Activated T-cell treated with anti-CD3 and anti-CD28 coated beads for 24 hours (primary cell): ENCODE measurements at places on chromosomes 2 and 18.

- DNase-seq = no peak
Observed at GRCh38 chr2:54572636-54573536, 116.8 kb downstream of the SPTBN1 start.

DNA sequence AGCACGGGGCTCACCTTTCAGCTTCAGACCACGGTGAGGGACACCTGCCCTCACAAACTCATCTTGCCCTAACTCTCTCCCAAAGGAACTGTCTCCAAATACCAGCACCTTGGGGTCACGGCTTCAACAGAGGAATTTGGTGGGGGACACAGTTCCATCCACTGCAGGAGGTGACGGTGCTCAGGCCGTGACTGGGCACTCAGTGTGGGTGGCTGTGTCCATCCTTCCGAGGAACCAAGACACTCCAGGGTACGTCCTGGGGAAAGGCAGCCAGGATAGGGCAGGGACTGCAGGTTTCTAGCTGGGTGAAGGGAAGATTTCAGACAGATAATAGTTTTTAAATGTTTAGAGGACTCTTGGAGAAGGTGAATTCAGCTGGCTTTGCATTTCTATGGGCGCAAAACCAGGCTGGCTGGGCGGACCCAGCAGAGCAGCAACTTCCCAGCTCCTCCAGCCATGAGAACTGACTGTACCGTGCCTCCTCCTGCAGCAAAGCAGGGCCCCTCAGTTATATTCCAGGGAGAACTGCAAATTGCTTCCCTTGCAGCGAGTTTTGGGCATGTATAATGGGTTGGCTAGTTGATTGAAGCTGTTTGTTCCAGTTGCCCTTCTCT lies 23.9 kb upstream of the ALLC start:
- no peak for DNase-seq

- DNase-seq = no peak
Observed at GRCh38 chr2:172623249-172623965, 67.5 kb downstream of the PDK1 start.

- DNase-seq = no peak
Observed at GRCh38 chr2:23745726-23746105, 181.2 kb downstream of the ATAD2B start.

GRCh38 chr18:8435376-8435775 lies 173.9 kb upstream of the RAB12 start:
- no peak for DNase-seq

DNA sequence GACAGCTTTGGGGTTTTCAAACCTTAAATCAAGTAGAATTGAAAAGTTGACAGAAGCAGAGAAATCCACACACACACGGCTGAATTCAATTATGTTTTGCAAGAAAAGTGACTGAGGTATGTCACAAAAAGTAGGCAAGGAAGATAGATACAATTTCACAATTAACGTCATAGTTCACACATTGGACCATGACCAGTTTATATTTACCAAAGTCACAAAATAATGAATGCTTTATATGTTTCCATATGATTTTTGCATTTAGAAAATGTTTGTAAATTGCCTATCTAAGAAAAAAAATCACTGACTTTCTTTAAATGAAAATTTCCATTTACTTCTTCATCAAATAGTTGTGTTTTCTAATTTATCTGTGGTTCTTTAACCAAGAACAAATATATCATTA lies 29.4 kb upstream of the ZNF516 start:
- no peak for DNase-seq

DNA sequence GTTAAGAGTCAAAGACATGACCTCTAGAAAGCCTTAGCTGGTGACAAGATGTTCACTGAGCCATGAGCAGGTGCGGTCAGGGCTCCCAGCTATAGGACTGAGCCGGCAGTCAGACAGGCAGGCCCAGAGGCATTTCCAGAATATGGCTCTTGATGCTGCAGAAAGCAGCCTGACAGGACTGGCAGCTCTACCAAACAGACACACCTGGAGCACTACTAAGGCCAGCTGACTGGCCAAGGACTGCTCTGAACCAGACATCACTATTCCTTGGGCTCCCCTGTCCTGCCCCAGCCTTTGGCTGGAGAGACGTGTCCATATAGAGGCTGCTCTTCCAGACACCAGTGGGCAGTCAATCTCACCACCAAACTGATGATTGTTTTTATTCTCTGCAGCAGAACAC lies 98.8 kb downstream of the RIF1 start:
- DNase-seq = no peak

DNA sequence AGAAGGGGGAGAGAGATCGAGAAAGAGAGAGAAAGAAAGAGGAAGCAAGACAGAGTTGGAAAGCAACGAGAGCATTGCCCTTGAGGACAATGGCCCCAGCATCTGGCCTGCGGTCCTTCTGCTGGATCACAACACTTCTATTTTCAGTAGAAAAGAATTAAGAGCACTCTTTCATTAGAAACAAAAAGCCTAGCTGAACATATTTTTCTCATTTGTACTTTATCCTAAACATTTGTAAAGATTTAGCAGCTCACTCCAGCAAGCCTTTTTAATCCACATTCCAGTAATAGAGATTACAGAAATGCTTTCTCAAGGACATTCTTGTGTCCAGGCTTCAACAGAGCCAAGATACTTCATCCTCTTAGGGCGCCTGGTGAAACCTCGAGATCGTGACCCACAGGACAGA lies 31.6 kb upstream of the AFF3 start:
- no peak for DNase-seq

DNA sequence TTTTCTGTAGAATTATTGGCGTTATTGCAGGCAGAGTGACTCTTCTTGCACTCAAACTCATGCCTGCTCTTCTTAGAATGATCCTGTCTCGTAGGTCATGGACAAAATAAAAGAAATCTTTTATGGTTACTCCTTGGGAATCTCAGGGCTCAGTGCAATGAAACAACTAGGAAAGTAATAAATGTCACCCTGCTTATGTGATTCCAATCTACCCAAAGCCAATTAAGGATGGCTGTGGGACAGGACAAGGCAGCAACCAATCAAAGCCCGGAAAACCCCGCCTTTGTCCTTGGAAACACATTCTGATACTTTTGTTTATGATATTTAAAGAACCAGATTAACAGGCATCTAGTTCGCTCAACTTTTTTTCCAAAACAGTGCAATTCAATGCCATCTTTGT lies 53.0 kb downstream of the GRB14 start:
- DNase-seq = no peak

- DNase-seq = peak; percentile 27
Observed at GRCh38 chr2:121071034-121071504, 213.9 kb downstream of the TFCP2L1 start.

- peak; percentile 30 for DNase-seq
Observed at GRCh38 chr2:7037340-7038333, 120.4 kb downstream of the RNF144A start.

- no peak for DNase-seq
Observed at GRCh38 chr18:45071956-45072355, 391.3 kb downstream of the SETBP1 start.

DNA sequence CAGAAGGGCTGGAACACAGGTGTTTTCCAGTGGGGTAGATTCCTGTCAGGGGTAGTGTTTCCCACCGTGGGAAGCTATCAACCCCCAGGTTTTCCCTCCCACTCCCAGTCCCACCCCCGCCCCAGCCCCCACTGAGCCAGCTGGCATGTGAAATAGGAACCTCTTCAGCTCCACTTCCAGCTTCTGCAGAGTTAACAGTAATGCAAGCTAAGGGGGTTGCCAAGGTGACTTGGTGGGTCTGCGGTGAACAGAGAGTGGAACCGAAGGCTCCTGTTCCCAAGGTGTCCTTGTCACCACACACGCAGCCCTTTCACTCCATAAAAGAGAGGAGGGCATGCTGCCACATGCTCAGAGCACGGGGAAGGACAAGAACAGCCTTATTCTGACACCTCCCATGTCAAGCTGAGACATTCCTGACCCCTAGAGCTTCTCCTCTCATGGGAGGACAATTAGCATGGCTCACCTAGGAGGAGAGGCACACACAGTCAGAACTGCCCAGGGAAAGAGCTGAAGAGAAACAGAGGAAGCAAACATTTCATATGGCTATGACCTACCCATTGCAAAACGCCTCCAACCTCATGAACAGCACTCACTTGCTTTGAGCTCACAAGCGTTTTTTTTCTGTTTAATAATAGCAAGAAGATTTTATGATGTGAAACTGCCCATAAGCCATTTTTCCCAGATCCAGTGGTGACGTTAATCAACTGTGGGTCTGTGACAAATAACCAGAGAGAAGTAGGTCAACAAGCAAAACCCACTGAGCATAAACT lies 39.8 kb upstream of the TBC1D8 start:
- no peak for DNase-seq

- no peak for DNase-seq
Observed at GRCh38 chr18:69628774-69629359, 228.2 kb downstream of the DOK6 start.

DNA sequence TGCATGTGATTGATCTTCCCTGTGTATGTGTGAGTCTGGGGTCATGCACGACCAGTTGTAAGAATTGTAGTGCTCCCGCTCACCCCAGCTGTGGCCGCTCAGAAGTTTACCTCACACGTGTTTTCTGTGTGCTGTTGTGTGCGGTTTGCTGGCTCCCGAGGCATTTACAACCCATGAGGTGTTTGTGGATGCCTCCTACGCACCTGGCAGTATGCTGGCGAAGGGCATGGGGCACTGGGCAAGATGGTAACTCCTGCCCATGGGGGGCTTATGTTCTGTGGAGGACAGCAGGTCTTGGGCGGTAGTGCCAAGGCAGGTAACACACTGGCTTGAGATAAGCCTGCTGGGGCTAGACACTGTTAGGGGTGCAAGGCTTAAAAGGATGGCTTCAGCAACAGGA lies 102.6 kb upstream of the HS6ST1 start:
- DNase-seq = no peak

DNA sequence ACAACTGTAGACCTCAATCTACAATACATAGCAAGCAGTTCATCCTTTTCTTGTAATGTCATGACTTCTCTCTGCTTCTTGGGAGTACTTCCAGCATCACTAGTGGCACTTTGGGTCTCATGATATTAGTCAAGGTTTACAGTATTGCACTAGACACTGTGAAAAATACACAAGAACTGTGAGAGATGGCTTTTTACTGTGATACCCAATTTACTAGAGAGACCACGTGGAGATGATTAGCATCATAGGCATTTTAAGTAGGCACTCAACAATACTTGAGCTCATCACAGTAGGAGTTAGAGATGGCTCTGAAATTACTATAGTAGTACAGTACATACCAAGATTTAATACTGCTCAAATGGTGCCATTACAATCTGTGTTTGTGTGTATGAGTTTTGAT lies 112.8 kb upstream of the EML6 start:
- no peak for DNase-seq

DNA sequence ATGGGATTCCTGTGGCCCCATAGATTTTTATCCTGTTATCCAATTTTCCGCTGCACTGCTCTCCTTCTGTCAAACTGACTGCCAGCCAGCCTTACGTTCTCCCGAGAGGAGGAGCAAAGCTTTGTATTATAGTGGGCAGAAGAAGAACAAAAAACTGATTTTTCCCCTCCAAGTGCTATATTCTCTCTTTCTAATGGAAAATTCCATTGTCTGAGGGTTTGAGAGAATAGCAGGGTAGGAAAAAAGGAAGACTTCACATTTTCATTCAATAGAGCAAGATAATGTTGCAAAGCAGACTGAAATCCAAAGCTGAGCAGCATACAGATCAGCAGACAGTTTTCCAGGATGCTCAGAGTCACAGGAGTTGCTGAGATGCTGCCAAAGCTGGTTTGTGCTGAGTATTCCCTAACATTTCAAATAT lies 238.0 kb downstream of the UBE2E3 start:
- DNase-seq = no peak

DNA sequence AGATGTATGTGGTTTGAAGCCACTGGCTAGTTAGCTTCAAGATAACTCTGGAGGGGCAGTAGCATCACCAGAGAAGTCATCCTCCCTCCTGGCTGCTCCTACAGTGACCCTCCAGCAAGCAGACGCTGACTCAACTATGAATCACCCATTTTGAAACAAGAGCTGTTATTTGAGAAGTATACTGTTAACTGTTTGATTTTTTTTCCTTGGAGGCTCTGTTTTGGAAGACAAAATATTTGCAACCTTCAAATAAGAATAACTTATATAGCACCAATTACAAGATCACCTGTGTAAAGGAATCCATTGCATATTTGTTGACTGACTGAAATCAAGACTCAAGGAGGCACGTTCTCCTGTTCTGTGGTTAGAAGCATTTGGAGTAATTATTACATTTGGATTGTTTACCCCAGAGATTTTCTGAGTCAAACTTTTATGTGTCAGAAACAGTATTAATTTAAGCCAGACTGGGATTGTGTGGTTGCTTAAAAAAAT lies 313.8 kb downstream of the MTX2 start:
- DNase-seq = no peak

- DNase-seq = no peak
Observed at GRCh38 chr2:108588070-108588668, 53.9 kb downstream of the LIMS1 start.

- DNase-seq = no peak
Observed at GRCh38 chr2:220277445-220277975, 650.1 kb downstream of the SLC4A3 start.

DNA sequence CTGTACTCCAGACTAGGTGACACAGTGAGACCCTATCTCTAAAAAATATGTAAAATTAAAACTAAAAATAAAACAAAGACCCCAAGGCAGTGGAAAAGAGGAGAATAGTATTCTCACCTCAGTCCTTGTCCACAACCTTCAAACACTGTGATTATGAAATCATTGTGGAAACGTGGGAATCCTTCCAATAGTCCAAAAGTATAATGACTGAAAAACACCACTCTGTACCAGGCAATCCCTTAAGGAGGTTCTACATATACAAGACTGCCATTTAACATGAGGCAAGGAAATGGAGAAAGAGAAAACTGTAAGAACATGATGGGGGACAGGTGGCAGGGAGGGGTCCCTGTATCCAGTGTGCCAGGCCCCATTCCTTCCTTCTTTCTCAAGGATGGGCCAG lies 66.1 kb downstream of the ACVR1 start:
- no peak for DNase-seq

- DNase-seq = no peak
Observed at GRCh38 chr2:60359569-60359968, 193.9 kb downstream of the BCL11A start.

DNA sequence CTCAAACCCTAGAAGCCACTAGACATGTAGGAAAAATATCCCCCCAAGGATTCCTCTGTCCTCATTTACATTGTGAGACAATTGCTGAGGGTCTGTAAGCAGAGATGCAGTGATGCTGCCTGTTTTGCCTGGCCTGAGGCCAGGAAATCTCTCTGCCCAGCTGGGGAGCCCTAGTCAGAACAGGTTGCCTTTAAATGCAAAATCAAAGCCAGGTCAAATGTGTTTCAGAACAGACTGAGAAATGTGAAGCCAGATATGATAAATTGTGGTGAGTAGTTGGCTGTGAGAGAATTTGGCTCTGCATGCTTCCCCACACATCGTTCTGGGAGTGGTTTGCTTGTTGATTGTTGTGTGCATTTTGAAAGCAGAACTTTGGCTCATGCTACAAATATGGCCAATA lies 38.4 kb upstream of the NXPH2 start:
- no peak for DNase-seq

- no peak for DNase-seq
Observed at GRCh38 chr18:69958422-69958821, 10.7 kb upstream of the CD226 start.

- peak; percentile 72 for DNase-seq
Observed at GRCh38 chr2:120312860-120313694, 32.9 kb upstream of the INHBB start.
